ENCODE measurements at places on chromosomes 1 and 21.

GRCh38 chr1:70778934-70779333 is 268.7 kb downstream of the PTGER3 start:
- no peak for DNase-seq

GRCh38 chr1:55640708-55641473 is 425.7 kb upstream of the USP24 start:
- no peak for DNase-seq

GRCh38 chr1:25549273-25550154 is 6.1 kb downstream of the LDLRAP1 start:
- DNase-seq, result peak; percentile 32

DNA sequence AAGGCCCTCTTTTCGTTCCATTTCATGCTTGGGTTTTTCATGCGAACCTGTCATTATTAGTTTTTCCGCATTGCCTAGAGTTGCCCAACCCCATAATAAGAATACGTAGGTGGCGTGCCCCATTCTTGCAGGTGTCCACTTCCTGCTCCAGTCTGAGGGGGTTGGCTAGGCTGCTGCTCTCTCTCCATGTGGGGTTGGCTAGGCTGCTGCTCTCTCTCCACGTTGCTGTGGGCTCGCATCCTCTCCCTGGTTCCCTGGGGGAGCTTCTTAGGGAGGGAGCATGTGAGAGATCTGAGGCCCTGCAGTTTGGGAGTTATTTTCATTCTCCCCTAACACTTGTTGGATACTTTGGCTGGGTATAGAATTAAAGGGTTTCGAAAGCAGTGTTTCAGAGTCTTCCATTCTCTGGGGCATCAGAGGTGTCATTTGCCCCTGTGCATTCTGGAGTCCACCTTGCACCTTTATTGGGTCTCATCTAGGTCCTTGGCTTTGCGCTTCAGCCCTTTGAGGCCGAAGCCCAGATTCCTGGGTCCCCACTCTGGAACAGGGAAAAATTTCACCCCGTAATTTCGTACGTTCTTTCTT is 8.6 kb downstream of the C1orf35 start:
- no peak for DNase-seq

DNA sequence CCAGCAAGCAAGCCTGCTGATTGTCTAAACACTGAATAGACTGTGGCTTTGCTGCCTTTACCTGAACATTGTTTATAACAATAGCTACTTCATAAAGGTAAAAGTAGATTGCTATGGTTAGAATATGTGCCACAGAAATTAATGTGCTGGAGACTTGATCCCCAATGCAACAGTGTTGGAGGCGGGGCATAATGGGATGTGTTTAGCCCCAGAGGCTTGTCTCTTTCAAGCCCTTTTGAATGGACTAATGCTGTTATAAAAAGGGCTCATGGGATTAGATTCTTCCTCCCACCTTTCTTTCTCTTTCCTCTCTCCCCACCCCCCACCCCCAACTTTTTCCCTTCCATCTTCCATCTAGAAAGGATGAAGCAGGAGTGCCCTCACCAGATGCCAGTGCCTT is 80.2 kb upstream of the PPP2R5A start:
- DNase-seq, result no peak

DNA sequence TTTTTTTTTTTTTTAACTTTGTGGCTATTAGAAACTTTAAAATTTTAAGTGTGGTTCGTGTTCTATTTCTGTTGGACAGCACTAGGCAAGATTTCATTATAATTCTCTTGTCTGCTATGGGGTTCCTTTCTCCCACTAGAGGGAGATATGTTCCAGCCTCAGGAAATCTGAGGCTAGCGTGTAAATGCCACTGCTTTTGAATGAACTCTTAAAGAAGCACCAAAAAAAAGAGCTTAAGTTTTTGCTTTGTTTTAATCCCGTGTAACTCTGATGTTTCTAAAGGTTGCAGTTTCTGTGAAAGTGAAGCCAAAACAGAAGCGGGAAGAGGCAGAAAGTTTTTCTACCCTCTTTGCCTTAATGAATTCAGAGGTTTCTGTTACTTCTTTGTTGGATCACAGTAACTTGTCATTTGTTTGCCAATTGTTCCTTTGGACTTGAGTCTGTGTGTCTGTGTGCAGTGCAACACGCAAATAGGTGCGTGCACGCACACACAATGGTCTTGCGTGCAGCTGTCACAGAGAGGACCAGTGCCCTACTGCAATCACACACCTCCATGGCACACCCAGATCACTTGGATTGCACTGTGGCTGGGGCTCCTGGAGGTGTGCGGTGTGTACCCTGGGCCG is 32.3 kb downstream of the HHAT start:
- DNase-seq, result peak; percentile 37

GRCh38 chr1:155037851-155038441 is 4.3 kb downstream of the DCST1 start:
- no peak for DNase-seq

- DNase-seq, result no peak
Observed at GRCh38 chr1:5616366-5617178, 375.7 kb downstream of the NPHP4 start.

- no peak for DNase-seq
Observed at GRCh38 chr1:155131285-155131684, 3.6 kb downstream of the EFNA1 start.

GRCh38 chr1:82269431-82269830 is 468.7 kb downstream of the ADGRL2 start:
- DNase-seq, result no peak

GRCh38 chr1:25729790-25730644 is 70.0 kb upstream of the SELENON start:
- DNase-seq, result peak; percentile 61

- no peak for DNase-seq
Observed at GRCh38 chr1:2783069-2783434, 18.4 kb downstream of the TTC34 start.

DNA sequence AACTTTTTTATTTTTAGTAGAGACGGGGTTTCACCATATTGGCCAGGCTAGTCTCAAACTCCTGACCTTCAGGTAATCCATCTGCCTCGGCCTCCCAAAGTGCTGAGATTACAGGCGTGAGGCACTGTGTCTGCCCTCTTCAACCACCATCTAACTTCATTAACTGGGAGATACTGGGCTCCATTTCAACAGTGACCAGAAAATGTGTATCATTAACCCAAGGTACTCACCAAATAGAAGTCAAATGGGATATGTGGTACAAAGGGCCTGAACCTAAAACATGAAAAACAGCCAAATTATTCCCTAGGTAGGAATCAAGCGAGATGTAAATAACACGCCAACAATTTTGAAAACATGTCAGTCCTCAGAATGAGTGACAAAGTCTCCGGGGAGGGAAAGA is 1.2 kb downstream of the ILF2 start:
- DNase-seq, result no peak
